ENCODE measurements at places on chromosomes 7 and 10.
A peak's percentile ranks its signal among the peaks of the same experiment; 100 is the strongest.

- DNase-seq: no peak
Observed at GRCh38 chr10:112376396-112376790, 2.5 kb downstream of the ACSL5 start.

- no peak for DNase-seq
Observed at GRCh38 chr10:92203919-92204623, 86.8 kb downstream of the CPEB3 start.

GRCh38 chr7:4083513-4083912 lies 598.6 kb upstream of the FOXK1 start:
- DNase-seq: no peak

DNA sequence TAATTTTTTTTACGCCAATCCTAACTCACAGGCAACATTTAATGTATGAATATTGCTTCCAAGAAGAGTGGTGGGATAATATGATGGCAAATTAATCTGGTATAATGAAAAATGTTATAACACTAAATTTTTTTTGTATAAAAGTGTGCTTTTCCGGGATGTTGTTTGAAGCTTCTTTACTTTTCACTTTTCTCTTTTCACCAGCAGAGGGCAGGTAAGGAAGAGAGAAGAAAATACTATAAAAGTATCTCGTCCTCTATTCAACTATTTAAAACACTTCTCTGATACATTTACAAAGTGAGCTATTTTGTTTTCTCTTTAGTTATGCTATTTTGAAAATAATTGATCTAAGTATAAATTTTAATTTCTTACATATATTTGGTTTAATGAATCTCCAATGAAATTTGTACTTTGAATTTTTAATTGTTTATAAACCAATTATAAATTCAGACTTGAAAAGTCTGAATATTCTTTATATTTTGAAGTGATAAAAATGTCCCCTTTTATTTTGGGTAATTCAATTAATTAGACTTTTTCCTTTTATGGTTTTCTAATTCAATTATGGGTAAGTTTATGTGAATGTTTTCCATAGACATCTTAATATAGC lies 20.7 kb upstream of the CFTR start:
- no peak for DNase-seq

- no peak for DNase-seq
Observed at GRCh38 chr7:100801833-100802568, 25.3 kb downstream of the EPHB4 start.

DNA sequence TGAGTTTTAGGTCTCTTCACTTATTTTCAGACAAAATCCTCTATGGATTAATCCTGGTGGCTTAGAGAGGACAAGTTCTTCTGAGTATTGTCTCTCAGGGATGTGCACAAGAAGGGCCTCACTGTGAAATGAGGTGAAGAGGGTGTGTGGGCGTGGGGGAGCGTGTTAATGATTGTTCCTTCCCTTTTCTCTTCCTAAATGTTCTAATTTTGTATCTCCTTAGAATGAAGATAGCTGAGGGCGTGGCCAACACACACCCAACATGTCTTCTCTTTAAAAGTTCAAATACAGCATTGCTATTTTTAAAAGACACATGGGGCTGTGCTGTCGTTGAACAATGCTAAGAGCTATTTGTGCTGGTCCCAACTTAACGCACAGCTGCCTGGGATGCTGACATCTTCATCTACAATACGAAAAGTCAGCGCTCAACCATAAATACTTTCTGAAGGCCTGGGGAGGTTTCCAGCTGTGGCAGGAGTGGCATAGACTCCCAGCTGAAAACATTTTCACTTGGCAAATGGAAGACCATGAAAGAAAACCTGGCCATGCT lies 135.9 kb downstream of the JCAD start:
- DNase-seq: no peak

DNA sequence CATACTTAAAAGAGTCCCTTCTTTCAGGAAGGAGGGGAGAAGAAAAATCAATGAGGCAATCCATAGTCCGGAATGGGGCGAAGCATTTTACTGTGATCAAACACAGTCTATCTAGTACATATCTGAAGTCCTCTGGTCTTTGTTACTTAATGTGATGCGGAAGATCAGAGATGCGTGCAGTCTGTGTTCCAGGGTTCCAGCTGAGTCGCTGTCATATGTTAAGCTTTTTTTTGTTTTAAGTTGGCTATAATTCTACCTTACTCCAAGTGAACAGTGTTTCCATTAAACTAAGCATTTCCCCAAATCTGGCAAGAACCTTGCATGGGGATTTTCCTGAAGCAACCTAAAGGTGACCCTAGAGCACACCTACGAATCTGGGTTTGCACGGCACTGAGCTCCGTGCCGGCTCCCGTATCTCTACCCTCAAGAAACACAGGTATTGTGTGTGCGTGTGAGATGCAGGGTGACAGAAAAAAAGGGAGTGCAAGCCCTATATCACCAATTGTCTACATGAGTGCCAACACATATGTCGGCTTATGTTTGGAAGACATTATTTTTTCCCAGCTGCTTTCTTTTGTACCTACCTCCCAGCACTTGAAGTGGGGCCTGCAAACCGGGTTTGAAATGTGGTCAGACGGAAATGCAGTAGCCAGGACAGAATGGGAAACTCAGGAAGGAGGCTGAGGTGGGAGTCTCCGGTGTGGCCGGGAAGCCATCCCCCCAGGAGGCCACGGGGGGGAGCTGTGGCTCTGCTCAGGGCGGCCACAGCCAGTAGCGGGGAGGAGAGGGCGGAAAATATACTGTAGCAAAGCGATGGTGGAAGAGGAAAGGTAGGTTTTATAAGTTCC lies 435.8 kb upstream of the MGMT start:
- DNase-seq: no peak

GRCh38 chr7:151873402-151873965 lies 3.4 kb downstream of the PRKAG2 start:
- DNase-seq: no peak

- DNase-seq: no peak
Observed at GRCh38 chr7:21094589-21094988, 307.9 kb upstream of the SP8 start.

DNA sequence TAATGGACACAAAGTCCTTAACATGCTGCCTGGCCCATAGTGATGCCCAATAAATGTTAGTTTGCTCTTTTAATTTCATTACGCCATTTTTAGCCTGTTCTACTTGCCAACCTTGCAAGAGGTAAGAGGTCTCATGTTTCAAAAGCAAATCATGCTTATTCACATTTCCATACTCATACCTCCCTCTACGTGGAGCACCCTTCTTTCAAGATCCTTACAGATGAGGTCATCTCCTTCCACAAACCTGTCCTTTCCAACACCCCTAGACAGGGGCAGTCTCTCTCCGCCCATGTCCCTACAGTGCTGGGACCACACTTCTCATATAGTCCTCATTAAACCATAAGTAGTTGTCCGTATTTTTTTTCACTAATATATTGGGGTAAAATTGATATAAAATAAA lies 271.3 kb downstream of the FGFR2 start:
- no peak for DNase-seq

DNA sequence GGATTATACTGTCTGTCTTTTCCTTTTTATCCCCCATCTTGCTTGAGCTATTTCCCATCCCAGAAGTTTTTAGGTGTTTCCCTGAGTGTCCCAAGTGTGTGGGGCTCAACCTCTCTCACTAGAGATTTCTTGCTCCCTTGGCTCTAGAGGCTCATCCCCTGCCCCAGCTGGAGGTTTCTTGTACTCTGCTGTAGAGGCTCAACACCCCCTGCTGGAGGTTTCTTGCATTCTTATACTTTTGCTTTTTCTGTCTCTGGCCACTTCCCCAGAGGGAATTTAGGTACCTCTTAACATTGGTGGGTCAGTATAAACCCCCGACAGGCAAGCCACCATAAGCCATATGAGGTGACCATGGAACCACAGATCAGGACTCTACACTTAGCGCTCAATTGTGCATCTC lies 114.2 kb upstream of the FAM3C start:
- DNase-seq: no peak

- no peak for DNase-seq
Observed at GRCh38 chr7:3552499-3552898, 251.4 kb downstream of the SDK1 start.

DNA sequence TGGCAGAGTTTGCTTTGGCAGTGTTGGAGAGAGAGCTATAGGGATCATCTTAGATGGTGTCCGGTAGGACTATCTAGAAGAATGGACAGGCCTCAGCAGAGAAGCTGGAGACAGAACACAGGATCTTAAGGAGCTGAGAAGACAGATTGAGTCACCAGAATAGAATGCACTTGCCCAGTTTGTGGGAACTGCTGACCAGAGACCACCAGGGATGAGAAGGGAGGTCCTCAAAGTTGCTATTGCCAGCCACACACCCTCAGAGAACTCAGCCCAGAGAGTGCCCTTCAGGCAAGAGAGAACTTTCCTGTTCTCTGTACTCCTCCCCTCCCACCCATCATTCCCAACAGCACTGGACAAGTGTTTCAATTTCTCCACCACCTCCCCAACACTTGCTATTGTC lies 25.3 kb upstream of the GALNT11 start:
- no peak for DNase-seq

DNA sequence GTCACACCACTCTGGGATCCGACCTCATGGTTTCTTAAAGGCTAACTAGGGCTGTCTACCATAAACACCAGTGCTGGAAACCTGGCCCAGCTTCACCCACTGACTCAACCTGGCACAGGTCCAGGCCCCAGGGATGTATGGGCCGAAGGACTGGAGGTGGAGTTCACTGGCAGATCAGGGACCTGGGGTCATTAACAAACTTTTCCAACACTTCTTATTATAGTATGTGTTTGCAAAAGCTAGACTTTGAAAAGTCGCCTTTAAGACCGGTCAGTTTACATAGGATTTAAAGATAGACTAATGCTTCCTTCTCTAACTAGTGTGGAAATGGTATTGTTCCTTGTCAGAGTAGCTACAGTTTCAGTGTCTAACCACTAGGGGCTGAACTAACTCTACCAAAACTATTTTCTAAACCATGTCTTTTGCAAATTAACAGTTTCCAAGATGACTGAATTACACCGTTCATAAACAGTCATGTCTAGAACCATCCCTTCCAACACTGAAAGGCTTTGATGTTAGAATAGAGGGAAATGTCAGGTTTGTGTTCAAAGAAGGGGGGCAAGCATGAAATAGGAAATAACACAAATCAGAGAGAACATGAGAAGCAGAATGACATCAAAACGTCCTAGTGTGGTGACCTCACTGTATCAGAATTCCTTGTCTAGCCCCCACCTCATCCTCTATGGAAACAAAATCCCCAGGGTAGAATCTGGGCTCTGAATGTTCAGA lies 29.7 kb downstream of the STN1 start:
- peak; percentile 65 for DNase-seq

- DNase-seq: no peak
Observed at GRCh38 chr10:1036341-1036791, 10.7 kb upstream of the IDI2 start.

GRCh38 chr7:152959610-152960009 lies 200.1 kb downstream of the ACTR3B start:
- no peak for DNase-seq

DNA sequence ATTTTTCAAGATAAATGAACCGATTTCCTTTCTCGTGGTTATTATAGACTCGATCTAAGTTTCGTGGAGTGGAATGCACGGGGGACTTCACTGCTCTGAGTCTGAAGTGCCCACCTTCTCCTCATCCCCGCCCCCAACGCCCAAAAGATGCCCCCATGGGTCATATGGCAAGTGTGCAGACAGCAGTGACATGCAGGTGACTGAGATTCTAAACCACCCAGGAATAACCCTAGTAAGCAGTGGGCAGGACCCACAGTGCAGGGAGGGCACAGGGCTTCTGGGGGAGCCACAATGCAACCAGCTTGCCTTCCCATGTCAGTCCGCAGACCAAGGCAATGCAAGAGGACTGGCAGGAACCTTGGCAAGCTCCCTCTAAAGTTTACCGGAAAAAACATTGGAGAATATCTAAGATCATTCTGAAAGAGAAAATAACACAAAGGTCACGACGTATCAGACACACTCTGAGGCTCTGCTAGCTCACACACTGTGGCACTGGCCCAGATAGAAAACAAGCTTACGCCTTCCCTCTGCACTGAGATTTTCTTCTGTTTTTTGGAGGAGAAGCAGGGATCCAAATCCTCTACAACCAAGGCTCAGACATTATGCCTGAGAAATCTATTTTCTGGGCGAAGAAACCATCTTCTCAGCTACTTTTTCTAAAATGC lies 239.6 kb downstream of the MAD1L1 start:
- DNase-seq: no peak

DNA sequence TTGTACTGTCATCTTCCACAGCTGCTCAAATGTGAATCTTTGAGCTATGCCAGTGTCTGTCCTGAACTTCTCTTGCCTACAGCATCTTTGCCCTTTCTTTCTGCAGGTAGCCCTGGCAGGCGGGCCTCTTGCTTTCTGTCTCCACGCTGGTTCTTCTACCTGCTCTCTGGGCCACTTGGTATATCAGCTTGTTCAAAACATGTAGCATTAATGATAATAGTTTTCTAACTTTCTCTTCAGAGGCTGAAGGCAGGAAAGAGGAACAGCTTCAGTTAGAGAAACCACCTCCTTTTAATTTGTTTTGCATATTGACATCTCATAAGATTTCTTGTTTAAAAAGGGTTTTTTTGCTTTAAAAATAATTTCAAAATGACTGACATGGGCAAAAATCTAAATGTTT lies 923 bp upstream of the FGL2 start:
- no peak for DNase-seq

DNA sequence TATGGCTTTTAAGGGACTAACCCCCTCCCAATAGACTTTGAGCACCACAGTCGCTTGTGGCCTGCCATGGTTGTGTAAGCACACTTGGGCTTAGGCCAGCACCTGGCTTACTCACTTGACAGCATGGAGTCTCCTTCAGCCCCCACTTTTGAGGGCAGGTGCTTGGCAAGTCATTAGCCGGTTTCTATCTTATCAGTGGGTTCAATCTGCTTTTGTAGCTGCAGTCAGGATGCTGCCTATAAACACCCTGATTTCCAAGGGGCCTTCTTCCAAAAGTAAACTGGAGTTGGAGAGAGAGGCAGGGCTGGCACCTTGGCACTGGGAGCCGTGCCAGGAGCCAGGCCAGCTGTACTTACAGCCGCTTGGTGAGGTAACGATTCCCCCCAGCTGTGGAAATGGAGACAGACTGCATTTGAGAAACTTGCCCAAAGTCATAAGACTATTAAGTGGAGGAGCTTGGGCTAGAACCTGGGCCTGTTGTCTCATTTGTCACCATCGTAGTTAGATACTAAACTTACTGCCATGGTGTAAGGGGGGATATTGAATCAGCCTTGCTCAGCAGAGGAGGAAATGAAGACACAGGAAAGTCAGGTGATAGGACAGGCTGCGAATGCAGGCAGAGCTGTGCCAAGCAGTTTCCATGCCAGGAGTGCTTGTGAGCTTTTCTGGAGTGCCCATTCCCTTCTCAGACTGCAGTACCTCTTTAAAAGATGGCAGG lies 92.2 kb upstream of the EFCAB10 start:
- no peak for DNase-seq

DNA sequence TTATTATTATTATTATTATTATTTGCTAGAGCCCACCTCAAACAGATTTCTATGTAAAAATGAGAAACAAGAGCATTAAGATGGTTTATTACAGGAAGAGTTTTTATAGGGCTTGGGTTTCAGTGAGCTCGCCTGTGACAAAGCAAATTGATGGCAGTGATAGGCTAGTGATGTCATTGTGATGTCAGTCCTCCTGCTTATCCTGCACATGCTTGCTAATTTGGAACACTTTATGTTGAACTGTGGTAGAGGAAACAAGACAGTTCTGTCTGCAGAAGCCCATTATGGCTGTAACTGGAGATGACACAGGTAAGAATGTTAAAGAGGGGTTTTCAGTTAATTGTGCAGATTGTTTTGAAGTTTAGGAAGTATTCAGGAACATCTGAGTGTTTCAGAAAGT lies 68.3 kb downstream of the CREM start:
- no peak for DNase-seq

All from hypothalamus (tissue), 51 donors.